Left renal cortex interstitium (tissue), 4 donors: ENCODE measurements at places on chromosomes 13 and 19.

DNA sequence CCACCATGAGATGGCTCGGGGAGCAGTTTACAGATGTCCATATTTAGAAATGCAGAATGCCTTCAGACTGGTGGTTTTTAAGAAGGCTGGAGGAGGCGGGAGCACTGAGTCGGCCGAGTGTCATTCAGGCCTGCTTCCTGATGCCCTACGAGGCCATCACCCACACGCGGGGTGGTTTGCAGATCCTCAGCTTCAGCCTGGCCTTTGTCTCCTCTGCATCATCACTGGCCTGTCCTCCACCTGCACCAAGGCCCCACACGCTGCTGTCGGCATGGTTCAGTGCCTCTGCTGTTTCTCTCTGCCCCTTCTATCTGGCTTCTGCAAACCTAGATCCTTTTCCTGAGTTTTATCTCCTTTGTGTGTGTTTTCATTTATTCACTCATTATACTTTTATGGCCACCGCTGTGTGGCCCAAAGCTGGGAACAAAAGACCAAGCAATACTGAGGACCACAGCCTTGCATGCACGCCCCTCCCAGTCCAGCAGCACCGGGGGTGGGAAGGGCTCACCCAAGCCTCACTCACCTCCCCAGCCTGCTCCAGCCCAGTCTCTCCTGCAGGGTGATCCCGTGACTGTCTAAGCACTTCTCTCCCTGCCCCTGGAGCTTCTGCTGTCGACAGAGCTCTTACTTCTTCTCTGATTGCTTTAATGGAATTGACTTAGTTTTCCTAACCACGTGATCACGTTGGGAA lies 240.8 kb downstream of the TEX29 start:
- no peak for DNase-seq

GRCh38 chr13:110162866-110163658 lies 143.9 kb downstream of the COL4A1 start:
- no peak for DNase-seq

DNA sequence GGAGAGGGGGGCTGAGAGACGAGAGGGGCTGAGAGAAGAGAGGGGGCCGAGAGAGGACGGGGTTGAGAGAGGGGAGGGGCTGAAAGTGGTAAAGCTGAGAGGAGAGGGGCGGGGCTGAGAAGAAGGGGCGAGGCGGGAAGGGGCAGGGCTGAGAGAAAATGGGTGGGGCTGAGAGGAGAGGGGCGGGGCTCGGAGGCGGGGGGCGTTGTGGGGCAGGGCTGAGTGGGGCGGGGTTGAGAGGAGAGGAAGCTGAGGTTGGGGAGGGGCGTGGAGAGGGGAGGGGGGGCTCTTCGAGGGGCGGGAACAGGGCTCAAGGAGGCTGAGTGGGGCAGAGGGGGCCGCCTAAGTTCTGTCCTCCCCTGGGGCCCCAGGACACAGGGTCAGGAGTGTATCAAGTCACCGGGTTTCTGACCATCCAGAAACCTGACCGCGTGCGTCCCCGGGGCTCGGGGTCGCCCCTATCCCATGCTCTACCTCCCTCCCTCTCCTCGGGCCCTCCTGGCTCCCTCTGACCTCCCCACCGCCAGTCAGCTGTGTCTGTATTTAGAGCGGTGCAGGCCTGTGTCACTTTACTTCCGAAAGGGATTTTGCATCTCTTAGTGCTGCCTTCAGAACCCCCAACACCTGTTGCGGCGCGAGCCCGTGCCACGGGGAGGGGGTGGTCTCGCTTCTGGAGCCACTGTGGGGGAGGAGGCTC lies 38.6 kb upstream of the SEMA6B start:
- no peak for DNase-seq

GRCh38 chr13:21219036-21219381 lies 42.6 kb downstream of the MRPL57 start:
- no peak for DNase-seq

DNA sequence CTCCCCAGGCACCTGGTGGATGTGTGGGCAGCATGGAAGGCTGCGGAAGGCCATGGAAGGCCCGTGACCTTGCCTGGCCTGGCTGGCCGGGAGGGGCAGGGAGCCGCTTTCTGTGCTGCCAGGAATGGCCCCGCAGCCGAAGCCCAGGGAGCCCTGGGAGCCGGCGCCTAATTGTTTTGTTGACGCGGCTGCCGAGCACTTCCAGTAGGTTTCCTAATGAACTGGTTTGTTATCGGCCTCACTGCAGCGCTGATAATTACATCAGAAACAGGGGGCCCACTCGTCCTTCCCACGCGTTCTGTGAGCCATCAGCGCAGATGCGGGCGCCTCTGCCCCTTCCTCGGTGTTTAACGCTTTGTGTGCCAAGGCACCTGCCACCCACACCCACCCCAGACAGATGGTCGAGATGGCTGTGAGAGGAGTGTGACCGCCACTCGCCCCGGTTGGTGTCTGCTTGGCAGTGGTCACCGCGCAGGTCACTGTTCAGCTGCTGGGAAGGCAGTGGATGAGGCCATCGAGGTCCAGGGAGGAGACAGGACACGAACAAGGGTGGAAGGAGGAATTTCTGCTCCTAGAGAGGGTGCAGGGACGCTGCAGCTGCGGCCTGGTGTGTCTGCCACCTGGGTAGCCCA lies 124.5 kb downstream of the KDM4B start:
- DNase-seq = no peak

- no peak for DNase-seq
These were observed 124.5 kb upstream of the ZNF507 start for GRCh38 chr19:32220951-32221350.

GRCh38 chr19:45187421-45188100 lies 9.0 kb downstream of the BLOC1S3 start:
- DNase-seq = no peak

GRCh38 chr19:6209680-6210079 lies 70.1 kb downstream of the MLLT1 start:
- no peak for DNase-seq

DNA sequence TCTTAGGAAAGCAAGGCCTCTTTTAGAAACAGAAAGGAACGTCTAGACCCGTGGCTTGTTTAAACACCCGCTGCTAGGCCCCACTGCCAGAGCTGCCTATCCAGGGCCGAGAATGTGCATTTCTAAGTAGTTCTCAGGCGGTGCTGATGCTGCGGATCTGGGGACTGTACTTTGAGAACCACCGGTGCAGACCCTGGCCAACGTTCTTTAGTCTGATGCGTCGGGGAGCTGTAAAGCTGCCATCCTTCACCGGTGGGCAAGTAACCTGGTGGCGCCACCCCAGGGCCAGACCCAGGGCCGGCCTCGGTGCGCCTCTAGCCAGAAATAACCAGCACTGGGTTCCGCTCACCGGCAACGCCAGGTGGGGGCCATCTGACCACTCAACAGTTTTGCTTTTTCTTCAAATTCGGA lies 47.1 kb downstream of the TGDS start:
- DNase-seq = peak; percentile 44

- DNase-seq = no peak
These were observed 80.3 kb upstream of the KLHL1 start for GRCh38 chr13:70188567-70188966.

GRCh38 chr19:16301999-16302694 lies 22.5 kb upstream of the KLF2 start:
- DNase-seq = no peak

DNA sequence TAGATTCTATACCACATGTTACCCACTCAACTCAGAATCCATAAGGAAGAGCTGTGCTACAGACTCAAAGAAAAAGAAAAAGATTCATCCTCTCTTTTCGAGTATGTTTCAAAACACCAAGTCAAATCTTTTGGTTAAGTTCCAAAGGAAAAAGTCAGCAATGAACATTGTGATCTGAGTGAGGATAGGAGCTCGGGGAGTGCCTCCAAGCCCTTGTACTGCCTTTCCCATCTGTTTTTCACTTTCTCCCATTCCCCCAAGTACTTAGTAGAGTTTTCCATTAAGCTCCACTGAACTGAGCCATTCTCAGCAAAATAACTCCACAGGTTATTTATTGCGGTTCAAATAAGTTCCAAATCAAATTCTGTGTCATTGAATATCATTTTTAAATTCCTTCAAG lies 47.7 kb upstream of the MAB21L1 start:
- DNase-seq = no peak

- DNase-seq = no peak
These were observed 4.2 kb upstream of the MYH14 start for GRCh38 chr19:50199259-50199555.

DNA sequence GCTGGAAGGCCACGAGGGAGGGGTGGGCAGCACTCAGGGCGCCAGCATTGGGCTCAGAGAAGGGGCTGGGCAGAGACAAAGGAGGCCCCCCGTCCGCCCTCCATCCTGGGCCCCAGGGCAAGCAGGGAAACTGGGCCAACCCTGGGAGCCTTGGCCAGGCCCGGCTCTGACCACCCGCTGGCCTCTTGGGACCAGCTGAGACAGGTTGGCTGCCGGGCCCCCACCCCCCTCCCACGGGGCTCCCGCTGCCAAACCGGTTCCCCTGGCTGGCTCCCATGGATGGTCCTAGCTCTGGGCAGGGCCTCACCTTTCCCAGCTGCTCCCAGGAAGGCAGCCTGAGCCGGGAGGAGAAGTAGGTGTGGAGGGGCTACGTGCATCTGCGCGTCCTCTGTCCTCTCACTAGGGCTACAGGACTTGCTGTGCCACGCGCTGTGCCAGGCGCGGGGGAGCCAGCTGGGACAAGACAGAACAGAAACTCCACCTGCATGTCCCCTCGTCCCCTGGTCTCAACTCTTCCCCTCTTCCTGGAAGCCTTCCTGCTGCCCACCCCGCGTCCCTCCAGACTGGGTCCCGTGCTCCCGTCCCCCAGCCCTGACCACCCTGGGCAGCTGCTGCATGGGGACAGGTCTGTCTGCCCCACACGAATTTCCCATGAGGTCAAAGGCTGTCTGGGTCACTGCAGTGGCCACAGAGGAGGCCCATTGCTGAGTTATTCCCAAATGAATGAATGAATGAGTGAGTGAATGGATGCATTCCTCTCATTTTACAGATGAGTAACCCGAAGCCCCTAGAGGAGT lies 29.1 kb upstream of the NCCRP1 start:
- DNase-seq = no peak

DNA sequence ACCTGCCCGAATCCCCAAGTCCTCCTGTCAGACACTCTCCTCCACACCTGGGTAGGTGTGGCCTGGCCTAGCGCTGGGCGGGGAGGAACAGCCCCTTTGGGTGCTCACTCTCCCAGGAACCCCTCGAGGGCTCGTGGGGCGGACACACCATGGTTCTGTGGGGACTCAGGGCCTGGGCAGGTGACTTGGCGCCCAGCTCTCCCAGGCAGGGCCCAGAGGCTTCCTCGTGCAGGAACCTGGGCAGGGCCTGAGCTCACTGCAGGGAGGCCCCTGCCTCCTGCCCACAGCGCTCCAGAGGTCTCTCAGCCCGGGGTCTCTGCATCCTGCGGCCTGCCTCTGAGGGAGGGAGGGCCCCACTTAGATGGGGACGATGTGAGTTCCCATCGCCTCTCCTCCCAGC lies 11.9 kb downstream of the LSM4 start:
- DNase-seq = no peak

DNA sequence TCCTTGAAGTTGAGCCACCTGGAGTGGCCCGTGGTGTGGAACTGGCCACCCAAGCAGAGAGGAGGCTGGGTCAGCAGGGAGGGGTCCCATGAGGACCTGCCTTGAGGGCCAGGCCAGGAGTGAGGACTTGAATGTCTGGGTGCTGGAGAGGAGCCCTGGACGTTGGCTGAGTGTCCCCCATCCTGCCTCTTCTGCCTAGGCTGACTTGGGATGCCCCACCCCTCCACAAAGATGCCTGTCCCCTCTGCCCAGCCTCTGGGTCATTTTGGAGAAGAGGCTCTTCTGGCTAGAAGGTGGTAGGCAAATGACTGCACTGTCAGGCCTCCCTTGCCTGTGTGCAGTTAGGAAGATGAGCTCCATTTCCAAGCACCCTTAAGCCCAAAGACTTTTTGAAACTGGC lies 1.7 kb downstream of the SSBP4 start:
- DNase-seq = no peak

GRCh38 chr13:28536371-28536770 lies 41.4 kb upstream of the FLT1 start:
- no peak for DNase-seq

DNA sequence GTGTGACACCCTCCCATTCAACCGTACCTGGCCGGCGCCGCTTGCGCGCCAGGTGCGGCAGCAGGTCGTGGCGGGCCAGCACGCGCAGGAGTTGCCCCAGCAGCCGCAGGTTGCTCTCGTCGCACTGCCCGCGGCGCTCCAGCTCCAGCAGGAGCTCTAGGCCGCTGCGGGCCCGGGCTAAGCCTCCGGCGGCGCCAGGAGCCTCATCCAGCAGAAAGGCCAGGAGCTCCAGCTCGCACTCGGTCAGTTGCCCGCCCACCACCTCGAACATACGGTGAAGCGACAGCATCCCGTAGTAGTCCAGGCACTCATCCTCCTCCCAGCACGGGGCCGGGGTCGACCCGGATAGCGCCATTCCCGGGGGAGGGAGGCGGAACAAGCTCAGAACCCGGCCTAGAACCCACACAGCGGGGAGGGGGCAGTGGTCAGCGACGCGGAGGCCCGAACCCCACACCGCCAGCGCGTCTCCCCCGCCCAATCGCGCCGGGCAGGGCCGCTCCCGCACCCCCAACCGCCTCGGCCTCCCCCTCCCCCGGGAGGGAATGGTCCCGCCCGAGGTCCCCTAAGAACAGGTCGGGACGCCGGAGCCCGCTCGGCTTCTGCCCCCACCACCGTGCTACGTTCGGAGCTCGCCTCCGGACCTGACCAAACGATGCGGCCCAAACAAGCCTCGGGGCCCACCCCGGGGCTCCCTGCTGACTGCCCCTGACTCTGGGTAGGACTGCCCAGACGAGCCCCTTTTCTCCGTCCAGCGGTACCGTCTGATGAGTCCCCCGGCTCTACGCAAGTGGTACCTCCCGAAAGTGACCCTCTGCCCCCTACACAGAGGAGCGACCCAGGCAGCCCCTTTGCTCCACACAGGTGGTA lies 591 bp downstream of the DEDD2 start:
- peak; percentile 26 for DNase-seq

DNA sequence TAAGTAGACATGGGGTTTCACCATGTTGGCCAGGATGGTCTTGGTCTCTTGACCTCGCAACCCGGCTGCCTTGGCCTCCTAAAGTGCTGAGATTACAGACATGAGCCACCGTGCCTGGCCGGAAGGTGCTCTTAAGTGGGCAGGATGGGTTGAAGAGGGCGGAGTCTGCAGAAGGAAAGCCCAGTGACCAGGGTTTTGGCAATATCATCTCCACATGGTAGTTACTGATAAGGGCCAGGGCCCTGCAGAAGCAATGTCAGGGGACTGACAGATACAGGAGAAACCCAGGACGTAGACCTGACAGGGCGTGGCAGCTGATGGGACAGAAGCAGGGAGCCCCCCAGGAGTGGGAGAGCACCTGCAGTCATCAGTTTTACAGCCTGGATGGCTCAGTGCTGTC lies 45.7 kb upstream of the RNF113B start:
- DNase-seq = no peak

- no peak for DNase-seq
These were observed 19.8 kb upstream of the SPART start for GRCh38 chr13:36366031-36366430.
